ENCODE measurements at places on chromosomes 2 and 18. TPM values are rescaled to one million over a fixed set of nuclear protein-coding genes. Genes with fewer than 3 reads are reported as not detected.

DNA sequence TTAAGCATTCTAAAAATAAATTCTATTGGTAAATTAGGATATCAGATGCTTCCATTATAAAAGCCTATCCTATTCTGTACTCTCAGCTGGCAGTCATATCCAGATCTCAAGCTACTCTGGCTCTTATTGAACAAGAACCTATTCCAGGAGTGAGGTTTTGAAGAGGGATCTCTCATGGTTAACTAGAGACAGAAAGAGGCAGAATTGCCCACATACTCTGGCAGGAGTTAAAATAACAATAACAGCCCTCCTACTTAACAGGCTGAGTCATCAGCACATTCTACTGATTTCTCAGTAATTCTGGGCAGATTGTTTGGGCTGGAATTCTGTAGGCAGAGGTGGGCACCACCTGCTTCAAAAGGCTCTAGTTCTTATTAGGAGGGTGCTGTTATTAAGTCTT is 142.0 kb upstream of the UNC80 start:
- DNase-seq: no peak

- no peak for DNase-seq
Observed at GRCh38 chr2:173117678-173118077, 42.0 kb downstream of the MAP3K20 start.

DNA sequence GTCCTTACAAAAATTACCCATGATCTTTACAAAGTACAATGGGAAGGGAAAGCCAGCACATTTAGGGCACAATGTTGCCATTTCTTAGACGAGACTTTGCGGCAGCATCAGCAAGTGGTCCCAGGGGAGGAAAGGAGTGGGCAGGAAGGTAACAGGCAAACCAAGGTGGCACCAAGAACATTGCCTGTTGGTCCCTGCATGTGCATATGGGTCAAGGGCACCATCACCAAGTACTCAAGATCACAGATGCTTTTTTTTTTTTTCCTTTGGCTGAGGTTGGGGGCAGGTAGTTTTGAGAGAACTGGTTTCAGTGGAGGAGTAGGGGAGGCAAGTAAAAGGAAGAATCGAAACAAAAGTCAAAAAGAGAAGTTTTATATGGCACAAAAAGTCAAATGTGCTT is 752 bp upstream of the CYTIP start:
- no peak for DNase-seq

- DNase-seq: no peak
Observed at GRCh38 chr2:187547353-187547979, 6.8 kb downstream of the TFPI start.

The RBKS gene
- 3.9 TPM for total RNA-seq

All from dorsolateral prefrontal cortex (tissue), 122 donors.